ENCODE measurements at places on chromosomes 16 and 17.
A peak's percentile ranks its signal among the peaks of the same experiment; 100 is the strongest.

DNA sequence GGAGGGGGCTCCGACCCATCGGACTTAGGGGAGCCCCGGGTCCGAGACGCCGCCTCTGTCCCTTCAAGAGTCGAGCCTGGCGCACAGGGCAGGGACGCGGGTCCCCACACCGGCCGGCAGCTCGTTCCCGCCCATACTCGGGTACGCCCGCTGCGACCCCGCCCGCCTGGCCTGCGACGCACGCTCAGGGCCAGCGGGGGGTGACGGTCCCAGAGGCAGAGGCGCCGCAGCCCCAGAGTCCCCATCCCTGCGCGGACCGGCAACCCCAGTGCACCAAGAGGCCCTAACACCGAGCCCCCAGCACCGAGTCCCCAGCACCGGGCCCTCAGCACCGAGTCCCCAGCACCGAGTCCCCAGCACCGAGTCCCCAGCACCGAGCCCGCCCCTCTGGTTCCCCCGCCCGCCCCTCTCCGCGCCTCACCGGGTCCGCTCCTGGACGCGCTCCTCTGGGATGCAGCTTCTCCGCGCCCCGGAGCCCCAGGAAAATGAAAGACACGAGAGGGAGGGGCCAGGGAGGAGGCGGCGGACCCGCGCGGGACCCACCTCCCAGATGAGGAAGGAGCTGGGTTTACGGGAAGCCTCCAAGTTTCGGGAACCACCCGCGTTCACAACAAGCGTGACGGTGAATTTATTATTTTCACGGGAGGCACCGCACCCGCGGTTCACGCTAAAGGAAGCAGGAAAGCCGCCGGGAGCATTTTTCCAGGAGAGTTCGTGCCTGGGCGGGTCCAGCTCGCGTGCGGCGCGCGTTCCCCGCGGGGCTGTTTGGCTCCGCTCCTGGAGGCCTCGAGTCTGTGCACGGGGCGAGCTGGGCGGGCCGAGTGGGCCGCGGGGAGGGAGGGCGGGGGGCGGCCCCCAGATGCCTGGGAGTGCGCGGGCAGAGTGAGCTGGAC, at the start of gene SECTM1:
Gene SECTM1 (minus strand): TSS at position 488 of the 893 bp plus-strand sequence. CDS start 6,526 bp downstream, outside the sequence.
- peak; percentile 92 for DNase-seq

DNA sequence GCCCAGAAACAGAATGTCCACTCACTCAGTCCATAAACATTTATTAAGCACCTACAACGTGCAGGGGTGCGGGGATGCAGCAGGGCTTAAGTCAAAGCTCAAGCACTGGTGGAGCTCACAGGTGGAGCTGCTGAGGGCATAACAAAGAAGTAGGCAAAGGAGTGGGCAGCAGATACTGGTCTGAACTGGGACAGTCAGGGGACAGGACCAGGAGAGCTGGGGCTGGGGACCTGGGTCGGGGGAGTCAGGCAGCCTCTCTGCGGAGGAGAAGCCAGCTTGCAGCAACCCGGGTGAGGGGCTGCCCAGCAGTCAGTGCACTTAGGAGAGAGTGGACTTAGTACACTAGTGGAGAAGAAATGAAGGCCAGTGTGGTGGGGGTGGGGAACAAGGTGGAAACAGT, 10.0 kb upstream of the TNFRSF13B start:
- DNase-seq: no peak

DNA sequence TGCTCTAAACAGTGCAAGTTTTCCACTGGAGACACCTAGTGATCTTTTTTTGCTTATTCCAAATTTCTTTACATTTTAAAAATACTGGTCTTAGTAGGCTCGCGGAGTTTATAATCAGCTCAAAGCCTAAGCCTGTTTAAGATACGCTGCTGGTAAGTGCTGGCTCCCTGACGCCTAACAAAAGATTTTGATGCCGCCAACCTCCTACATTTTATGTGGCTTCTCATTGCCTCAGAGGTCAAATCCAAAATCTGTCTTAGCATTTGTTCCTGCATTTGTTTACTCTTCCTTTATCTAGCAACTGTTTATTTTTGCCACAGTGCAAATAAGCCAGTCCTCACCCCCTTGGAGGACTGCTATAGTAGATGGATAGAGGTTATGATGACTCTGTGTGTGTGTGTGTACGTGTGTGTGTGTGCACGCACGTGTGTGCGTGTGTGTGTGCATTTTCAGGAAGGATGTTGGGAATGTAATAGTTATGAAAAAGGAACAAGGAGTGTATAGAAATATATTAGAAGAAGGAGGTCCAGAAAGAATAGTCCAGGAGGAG, 24.8 kb downstream of the HS3ST3B1 start:
- DNase-seq: no peak

GRCh38 chr16:79213214-79213613, 387.3 kb downstream of the MAF start:
- no peak for DNase-seq

GRCh38 chr16:86338403-86339115, 171.8 kb upstream of the FOXF1 start:
- no peak for DNase-seq

DNA sequence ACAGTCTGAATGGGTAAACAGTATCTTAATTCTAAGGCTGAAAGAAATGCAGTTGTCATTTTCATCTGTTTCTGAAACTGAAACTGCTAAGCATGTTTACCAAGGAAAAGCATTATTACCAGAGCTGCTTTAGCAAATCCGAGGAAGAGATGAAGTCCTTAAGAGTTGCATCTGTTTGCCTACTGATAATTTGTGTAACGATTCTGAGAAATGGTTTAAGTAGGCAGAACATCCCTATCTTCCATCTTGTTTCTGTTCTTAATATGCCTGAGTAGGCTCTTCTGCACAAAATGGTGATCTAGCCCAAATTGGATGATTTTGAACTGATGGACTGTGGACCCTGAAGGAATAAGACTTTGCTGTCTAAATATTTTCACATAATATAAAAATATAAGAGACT, 34.9 kb downstream of the NUP93 start:
- no peak for DNase-seq

GRCh38 chr16:777826-778225, 10.4 kb downstream of the RPUSD1 start:
- no peak for DNase-seq

- no peak for DNase-seq
Observed at GRCh38 chr17:46154151-46154816, 38.9 kb downstream of the KANSL1 start.

- peak; percentile 80 for DNase-seq
Observed at GRCh38 chr17:7440834-7441195, 1.5 kb downstream of the FGF11 start.

- no peak for DNase-seq
Observed at GRCh38 chr17:45437465-45438283, 5.0 kb upstream of the ARHGAP27 start.

GRCh38 chr17:40022961-40023541, 7.8 kb downstream of the CSF3 start:
- peak; percentile 57 for DNase-seq

GRCh38 chr16:89455178-89455577, 35.2 kb downstream of the ANKRD11 start:
- no peak for DNase-seq

- DNase-seq: no peak
Observed at GRCh38 chr16:583470-583814, 6.4 kb upstream of the RAB40C start.

DNA sequence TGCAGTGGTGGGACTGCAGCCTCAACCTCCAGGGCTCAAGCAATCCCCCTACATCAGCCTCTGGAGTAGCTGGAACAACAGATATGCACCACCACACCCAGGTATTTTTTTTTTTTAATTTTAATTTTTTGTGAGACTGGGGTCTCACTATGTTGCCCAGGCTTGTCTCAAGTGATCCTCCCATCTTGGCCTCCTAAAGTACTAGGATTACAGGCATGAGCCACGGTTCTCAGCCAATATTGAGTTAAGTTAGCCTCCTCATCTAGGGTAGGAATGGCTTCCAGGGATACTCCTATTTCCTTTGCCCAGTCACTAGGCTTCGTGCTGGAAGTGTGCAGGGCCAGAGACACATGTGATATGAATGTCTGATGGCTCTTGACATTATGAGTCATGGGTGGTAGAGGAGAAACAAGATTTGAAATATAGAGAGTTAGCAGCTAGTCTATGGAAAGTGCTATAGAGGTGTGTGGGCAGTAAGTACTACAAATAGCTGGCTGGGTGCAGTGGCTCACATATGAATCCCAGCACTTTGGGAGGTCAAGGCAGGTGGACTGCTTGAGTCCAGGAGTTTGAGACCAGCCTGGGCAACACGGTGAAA, 8.0 kb upstream of the HES7 start:
- no peak for DNase-seq

DNA sequence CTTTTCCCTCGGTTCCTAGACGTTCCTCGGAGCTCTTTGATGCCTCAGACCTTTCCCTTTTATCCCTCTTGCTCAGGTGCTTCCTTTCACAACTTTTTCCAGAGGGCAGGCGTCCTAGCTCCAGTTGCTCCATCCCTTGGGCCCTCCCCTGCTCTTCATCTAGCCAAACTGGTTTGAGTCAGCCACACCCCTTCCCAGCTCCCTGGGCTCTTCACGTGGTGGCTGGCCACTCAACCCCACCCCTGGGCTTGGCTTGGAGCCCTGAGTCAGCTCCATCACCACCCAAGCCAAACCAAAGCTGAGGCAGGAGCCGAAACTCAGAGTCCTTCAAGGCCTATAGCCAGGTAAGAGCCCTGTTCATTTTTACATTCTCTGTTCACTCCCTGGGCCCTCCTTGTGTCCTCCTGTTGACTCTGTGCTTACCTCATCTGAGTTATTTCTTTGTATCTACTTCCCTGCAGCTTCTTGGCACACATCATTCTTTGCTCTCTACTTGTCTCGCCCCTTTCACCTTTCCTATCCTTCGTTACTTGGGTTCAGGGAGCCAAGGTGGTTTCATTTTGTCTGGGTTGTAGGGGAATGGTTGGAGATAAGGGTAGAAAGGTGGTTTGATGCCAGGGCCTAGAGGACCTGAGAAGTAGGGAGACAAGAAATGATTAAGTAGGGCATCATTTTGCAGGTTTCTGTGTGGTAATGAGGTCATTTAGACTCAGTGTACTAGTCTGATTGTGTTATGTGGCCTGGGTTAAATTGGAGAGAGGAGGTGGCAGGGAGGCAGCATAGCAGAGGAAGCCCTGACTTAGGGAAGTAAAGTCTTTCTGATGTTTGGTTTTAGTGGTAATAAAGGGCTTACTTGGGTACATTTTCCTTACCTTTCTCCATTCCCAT, 7.6 kb upstream of the PHKG2 start:
- peak; percentile 89 for DNase-seq

- no peak for DNase-seq
Observed at GRCh38 chr17:61005358-61005757, 327.7 kb downstream of the BCAS3 start.

DNA sequence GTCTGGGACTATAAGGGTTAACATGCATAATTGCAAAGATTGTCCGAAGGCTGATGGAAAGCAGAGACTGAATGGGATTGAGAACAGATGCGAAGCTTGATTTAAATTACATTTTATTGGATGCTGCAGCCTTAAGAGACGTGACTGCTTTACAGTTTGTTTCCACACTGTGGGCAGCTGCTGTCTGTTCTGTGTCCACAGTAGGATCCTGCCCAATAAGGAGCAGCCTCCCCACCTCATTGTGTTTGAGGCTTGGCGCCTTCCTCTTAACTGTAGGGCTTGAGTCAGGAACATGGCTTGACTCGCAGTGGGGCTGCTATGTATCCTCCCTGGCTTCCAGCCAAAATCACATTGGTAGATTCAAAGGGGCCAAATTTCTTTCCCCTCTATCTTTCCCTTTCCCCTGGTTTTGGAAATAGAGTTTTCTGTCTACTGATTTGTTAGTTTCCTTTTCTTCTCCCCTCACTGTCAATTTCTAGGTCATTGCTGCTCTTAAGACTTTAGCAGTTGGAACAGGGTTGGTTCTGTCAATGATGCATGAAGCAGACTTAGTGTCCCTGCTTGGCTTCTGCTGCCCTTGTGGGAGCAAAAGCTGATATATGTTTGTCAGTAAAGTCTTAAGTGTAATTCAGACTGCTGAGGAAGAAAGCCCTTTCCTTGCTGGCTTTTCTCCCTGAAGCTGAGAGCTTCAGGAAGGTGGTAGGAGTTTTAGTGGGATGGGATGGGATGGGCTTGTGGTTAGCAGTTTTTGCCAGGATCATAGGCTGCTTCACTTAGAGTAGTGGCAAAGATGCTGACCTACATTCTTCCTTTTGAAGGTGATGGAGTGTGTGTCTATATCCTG, 5.0 kb upstream of the RARA start:
- DNase-seq: no peak

- DNase-seq: no peak
Observed at GRCh38 chr16:3798838-3799237, 81.5 kb upstream of the TRAP1 start.

GRCh38 chr16:78552716-78553115, 453.3 kb downstream of the WWOX start:
- DNase-seq: no peak

DNA sequence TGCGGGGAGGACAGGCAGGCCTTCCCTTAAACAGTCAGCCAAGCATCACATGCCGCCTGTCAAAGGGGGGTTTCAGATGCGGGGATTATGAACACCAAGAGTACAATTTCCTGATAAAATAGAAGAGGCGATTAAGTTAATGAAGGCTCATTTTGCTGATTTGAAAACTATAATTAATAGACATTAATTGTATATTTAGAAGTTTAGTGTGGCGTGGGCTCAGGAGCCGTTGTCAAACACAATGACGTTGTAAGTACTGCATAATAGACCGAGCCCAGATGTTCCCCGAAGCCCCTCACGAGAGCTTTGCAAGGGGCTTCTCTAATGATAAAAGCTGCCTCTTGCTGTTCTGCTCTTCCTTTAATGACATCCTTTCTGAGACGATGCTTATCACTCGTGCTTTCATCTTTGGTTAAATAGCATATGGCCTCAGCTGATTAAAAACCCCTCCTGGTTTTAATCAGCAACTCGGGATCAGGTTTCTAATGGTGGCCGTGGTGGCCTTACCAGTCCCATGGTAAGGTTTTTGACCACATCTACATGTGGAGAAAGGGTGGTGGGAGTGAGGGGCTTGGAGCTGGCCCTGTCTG, 28.2 kb downstream of the SNX20 start:
- no peak for DNase-seq

DNA sequence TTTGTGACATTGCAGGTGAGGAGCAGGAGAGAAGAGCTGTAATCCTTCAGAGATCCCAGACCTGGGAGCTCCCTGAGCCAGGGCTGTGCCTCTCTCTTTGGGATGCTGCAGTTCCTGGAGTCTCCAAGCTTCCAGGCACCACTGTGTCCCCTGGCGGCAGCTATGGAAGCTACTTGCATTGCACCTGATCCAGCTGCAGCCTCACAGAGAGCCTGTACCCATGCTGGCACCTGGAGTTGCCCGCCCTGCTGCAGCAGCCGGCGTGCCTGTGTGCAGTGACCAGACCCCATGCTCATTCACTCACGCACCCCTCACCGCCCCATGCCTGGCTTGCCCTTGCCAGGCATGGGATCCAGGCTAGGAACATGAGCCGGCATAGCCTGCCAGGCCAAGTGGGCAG, 51.8 kb upstream of the MED9 start:
- peak; percentile 46 for DNase-seq

DNA sequence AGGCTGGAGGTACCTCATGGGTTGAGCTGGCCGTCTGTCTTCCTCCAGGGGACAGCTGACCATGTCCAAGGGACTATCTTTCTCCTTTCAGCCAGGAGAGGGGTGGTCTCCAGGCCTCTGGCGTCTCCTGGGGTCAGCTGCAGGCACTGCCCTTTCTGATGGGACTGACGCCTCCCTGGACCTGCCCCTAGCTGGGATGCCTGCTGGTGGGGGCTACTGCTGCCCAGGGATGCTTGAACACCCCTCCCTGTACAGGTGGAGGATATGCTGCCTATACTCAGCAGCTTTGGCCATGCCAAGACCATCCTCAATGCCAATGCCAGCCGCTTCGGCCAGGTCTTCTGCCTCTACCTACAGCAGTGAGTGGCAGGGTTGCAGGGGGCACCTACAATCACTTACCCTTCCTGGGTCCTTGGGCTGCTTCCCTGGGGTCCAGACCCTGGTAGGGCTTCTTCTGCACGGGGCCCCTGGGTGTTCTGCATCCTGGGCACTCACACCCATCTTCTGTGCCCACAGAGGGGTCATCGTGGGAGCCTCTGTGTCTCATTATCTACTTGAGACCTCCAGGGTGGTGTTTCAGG, 4.2 kb downstream of the MYO15B start:
- no peak for DNase-seq
